ENCODE measurements at places on chromosomes 6 and 20.
A peak's percentile ranks its signal among the peaks of the same experiment; 100 is the strongest.

DNA sequence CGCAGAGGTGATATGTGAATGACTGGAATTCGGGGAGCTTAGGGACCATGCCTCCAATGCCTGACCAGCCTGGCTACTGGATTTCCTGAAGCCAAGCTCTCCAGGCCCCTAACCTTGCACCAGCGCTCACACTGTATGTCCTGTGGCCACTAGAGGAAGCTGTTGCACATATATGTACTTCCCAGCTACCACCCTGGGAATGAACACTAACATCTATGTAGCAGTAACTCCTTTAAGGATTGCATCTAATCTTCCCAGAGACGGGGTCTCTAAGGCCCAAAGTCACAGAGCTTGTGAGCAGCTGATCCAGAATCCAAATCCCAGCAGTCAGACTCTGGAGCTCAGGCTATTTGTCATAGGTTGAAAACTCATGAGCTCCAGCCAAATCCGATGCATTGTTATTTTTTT, 20.4 kb upstream of the BPIFB1 start:
- DNase-seq = no peak

- DNase-seq = no peak
Measured at GRCh38 chr6:137869549-137870307, 2.7 kb downstream of the TNFAIP3 start.

DNA sequence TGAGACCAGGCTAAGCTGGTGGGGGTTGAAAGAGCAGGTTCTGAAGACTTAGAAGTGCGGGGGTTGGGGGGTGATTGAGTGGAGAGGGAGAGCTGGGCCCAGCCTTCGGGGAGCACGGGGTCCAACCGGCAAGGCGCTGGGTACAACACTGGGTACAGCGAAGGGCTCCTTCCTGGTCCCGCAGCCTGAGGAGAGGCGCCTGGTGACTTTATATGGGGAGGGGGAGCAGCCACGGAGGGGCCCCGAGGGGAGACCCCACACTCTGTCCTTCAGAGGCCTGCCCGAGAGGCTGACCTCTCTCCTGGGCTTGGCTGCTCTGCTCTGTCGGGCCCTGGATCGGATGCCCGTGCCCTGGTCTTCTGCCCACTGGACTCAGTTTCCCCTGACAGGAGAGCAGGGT, 10.4 kb upstream of the NTSR1 start:
- no peak for DNase-seq

GRCh38 chr6:116247285-116247684, 6.6 kb downstream of the TSPYL4 start:
- DNase-seq = no peak

DNA sequence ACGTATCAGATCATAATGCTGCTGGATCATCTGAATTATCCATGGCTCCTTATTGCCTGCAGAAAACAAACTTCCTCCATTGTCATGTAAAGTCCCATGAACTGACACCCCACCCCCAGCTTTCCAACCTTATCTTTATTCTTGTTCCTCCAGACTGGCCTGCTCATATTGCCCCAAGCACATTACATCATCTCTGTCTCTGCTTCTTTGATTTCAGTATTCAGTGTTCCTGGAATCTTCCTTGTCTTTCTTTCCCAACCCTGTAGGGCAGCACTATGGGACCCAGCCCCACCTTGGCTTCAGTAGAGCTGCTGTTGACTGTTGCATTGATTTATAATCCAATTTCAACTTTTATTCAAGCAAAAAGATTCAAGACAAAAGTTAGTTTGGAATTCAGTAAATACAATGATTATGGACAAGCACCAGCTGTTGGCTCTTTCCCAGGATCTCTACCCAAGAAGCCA, 187.5 kb upstream of the ECI2 start:
- no peak for DNase-seq

GRCh38 chr6:125814481-125814880, 23.7 kb downstream of the NCOA7 start:
- no peak for DNase-seq

- DNase-seq = no peak
Measured at GRCh38 chr20:52748285-52748932, 223.7 kb upstream of the TSHZ2 start.

- DNase-seq = peak; percentile 29
Measured at GRCh38 chr6:193773-194310, 98.4 kb upstream of the DUSP22 start.

DNA sequence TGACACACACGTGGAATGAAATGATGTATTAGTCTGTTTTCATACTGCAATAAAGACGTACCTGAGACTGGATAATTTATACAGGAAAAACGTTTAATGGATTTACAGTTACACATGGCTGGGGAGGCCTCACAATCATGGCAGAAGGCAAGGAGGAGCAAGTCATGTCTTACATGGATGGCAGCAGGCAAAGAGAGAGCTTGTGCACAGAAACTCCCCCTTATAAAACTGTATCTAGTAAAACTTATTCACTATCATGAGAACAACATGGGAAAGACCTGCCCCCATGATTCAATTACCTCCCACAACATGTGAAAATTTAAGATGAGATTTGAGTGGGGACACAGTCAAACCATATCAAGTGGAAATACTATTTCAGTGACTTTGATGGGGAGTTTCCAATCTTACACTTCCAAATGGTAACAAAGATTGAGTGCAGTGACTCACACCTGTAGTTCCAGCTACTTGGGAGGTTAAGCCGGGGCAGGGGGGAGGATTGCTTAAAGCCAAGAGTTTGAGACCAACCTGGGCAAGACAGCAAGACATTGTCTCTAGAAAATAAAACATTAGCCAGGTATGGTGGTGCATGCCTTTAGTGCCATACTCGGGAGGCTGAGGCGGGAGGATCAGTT, 8.2 kb upstream of the LY86 start:
- no peak for DNase-seq

DNA sequence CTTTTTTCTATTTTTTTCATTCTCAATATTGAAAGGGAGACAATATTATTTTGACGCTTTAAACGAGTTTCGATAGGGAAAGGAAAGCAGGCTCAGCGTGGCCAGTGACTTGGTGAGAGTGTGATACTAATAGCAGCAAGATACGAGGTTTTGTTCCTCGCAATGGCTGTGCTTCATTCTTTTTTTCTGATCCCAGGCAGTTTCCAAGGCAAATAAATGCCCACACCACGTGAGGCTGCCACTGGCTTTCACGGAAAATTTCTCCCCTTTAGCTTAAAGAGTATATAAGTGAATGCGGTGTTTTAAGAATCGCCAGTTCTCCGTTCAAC, 196.4 kb upstream of the ZNF184 start:
- DNase-seq = no peak

GRCh38 chr6:15382089-15382488, 136.2 kb downstream of the JARID2 start:
- DNase-seq = no peak

DNA sequence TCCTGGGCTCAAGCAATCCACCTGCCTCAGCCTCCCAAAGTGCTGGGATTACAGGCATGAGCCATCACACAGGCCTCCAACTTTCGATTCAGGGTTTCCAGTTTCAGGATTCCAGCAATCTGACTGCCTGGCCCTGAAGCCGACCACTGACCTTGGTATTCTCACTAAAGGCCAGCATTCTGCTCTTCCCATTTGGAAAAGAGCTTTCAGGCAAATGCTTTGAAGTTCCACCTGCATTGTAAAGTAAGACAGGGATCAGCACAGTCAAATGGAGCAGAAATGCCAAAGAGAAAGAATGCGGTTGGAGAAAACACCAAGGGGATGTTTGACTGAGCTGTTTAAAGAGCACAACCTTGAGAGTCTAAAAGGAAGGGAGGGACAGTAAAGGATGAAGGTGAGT, 117.0 kb upstream of the CEP85L start:
- DNase-seq = no peak

DNA sequence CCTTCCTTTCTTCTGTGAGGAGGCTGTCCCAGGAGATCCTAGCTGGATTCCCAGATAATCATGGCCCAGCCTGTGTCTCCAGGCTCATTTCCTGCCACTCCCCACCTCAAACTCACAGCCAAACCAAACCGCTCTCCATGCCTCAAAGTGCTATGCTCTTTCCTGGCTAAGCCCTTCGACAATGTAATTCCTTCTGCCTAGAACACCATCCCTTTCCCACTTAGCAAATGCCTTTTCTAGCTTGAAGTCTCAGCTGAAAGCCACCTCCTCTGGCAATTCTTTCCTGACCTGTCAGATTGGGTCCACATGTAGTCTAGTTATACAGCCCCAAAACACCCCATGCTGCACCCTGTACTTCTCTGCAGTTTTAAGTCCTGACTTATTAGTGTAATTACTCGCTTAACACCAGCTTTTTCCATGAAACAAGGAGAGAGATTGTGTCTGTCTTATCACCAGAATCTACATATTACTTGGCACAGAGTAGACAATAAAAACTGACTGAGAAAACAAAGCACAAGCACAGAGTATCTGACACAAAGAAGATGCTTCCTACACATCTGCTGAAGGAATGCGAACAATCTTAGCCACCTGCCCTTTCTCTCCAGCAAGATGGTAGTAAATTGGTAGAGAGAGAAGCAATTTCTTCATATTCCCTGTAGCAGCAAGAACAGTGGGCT, 5.4 kb downstream of the TRIM26 start:
- DNase-seq = no peak

GRCh38 chr6:33812669-33813068, 8.9 kb upstream of the MLN start:
- DNase-seq = no peak

DNA sequence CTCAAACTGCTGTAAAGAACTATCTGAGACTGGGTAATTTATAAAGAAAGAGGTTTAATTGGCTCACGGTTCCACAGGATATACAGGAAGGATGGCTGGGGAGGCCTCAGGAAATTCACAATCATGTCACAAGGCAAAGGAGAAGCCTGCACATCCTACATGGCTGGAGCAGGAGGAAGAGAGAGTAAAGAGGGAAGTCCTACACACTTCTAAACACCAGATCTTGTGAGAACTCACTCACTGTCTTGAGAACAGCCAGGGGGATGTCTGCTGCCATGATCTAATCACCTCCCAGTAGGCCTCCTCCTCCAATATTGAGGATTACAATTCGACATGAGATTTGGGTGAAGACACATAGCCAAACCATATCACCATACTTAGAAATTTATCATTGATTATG, 1307.0 kb upstream of the GJE1 start:
- DNase-seq = no peak

DNA sequence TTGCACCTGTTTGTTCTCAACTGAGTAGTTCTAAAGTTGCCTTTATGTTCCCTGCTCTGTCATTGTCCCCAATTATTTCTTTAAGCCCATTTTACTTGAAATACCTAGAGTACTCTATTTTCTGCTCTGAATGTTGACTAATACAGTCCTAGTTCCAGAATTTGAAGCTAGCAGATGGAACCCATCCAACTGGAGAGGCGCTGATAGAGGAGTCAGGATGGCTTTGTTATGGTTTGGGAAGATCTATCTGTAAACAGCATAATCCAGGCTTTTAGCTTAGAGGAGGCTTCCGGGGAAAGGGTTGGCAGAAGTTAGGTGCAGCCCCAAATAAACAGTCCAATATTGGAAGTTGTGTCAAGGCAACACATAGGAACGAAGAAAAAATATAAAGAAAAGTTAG, 927.7 kb downstream of the TFAP2A start:
- DNase-seq = no peak

DNA sequence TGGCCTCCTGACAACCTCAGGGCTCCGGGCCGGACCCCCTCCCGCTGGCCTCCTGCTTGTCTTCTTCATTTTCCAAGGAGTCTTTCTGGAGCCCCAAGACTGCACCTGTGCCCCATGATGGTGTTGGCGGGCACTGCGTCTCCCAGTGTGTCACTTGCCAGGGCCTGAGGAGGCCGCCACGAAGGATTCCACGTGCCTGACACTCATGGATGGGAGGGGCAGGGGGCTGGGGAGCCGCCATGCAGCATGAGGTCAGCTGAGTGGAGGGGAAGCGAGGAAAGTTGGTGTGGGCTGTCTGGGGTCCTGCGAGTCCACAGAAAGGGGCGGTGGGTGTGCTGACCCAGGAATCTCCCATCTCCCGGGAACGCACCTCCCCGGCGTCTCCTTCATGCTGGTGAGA, 165.7 kb downstream of the SMOC2 start:
- no peak for DNase-seq

- DNase-seq = no peak
Measured at GRCh38 chr20:33148040-33148439, 19.9 kb upstream of the BPIFA2 start.
